ENCODE measurements at places on chromosomes 1 and 21. TPM values are rescaled to one million over a fixed set of nuclear protein-coding genes. Genes with fewer than 3 reads are reported as not detected.
A peak's percentile ranks its signal among the peaks of the same experiment; 100 is the strongest.

The LCE1D gene
- total RNA-seq: not detected

GRCh38 chr1:30822966-30823581 is 65.5 kb upstream of the LAPTM5 start:
- H3K36me3 ChIP-seq: no peaks in the 10 kb centered on the region
- peak overlapping the region; percentile 99 for H3K27ac ChIP-seq
- H3K27me3 ChIP-seq: peaks cover 14% of the 10 kb centered on the region
- DNase-seq: no peak
- peak overlapping the region; percentile 5 for H3K4me3 ChIP-seq

GRCh38 chr1:187383366-187383765 is 554.6 kb downstream of the PLA2G4A start:
- no peak for DNase-seq
- no peaks in the 10 kb centered on the region for H3K36me3 ChIP-seq
- no peak overlapping the region for H3K4me3 ChIP-seq
- no peaks in the 10 kb centered on the region for H3K4me1 ChIP-seq
- H3K27ac ChIP-seq: no peak overlapping the region

- peaks cover 29% of the 10 kb centered on the region for H3K36me3 ChIP-seq
- no peak overlapping the region for H3K27ac ChIP-seq
- no peaks in the 10 kb centered on the region for H3K27me3 ChIP-seq
- no peak for DNase-seq
These were observed 1.6 kb upstream of the MOV10 start for GRCh38 chr1:112672842-112673241.

DNA sequence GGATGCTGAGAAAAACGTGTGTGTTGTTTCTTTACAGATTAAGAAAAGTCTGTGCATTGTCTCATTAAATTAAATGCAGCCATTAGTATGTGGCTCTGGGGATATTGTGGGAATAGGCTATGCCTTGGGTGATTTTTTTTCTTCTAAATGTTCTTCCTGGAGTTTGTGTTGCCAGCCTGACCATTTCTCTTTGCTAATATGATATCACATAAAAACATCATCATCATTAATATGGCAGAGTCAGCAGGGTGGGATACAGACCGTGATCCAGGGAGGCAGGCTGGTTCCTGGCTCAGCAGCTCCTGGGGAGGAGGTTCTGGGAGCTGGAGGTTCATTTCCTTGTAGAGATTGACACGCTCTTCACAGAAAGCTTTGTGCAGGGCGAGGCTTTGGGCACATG is 60.7 kb upstream of the SELENON start:
- H3K36me3 ChIP-seq: no peaks in the 10 kb centered on the region
- no peak for DNase-seq
- no peak overlapping the region for H3K27ac ChIP-seq

The NEXN gene
- 8.2 TPM for total RNA-seq

- no peak for DNase-seq
- peak overlapping the region; percentile 73 for H3K4me3 ChIP-seq
- H3K4me1 ChIP-seq: peaks cover 13% of the 10 kb centered on the region
- peaks cover 4% of the 10 kb centered on the region for H3K27me3 ChIP-seq
- H3K36me3 ChIP-seq: no peaks in the 10 kb centered on the region
- H3K27ac ChIP-seq: no peak overlapping the region
These were observed 250 bp downstream of the F5 start for GRCh38 chr1:169586067-169586394.

The MRAP gene
- total RNA-seq: not detected

The MFAP2 gene
- 459 TPM for total RNA-seq

DNA sequence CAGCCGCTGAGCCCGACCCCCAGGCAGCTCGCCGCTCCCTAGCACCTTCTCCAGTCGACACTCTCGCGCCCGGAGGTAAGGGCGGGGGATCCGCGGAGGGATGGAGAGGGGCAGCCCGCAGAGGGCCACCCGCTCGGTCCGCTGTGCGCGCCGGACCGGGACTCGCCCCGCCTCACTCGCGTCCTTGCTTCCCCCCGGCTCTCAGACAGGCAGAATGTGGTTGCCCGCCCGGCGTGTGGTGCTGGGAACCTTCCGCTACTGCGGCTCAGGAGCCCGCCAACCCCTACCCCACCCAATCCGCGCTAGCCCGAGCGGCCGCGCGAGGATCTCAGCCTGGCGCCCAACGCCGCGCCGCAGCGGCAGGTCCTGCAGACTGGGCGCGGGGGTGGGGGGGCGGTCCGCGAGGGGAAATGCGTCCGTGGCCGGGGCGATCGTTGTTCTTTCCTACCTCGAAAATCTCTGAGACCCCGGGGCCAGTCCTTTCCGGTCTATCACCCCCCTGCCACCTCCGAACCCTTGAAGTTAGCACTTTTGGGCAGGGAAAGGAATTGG is 404 bp downstream of the LRRC8C start:
- H3K27ac ChIP-seq: no peak overlapping the region
- H3K4me3 ChIP-seq: peak overlapping the region; percentile 88
- peak; percentile 65 for DNase-seq
- H3K36me3 ChIP-seq: no peaks in the 10 kb centered on the region
- peaks cover 58% of the 10 kb centered on the region for H3K27me3 ChIP-seq

The F13B gene
- not detected for total RNA-seq

DNA sequence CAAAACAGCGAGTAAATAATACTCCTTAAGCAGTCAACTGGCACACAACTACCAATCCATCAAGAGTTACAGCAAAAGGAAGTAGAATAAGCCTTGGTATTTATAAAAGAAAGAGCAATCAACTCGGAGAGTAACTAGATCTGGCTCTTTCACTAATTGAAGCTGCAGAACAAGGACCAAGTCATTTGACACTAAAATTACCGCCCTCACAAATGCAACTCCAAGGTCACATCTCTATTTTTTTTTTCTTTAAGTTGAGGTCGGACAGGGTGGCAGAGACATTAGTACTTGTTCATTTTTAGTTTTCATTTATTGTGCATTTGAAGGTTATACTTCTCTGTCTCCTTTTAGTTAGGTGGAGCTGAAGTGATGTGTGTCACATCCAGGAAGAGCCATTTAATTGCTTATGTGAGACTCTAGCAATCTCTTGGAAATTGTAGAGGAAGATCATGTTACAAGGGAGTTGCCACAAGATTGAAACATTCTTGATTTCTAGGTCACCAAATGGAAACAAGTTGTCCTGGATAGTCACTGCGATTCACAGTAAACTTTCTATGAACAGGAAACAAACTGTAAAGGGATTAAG is 138.1 kb upstream of the ADAMTS5 start:
- H3K4me1 ChIP-seq: peaks cover 47% of the 10 kb centered on the region
- no peak overlapping the region for H3K4me3 ChIP-seq
- no peaks in the 10 kb centered on the region for H3K27me3 ChIP-seq
- H3K36me3 ChIP-seq: peaks cover 3% of the 10 kb centered on the region
- DNase-seq: no peak

- H3K4me1 ChIP-seq: peaks cover 14% of the 10 kb centered on the region
- H3K27ac ChIP-seq: no peak overlapping the region
- no peak overlapping the region for H3K4me3 ChIP-seq
- H3K27me3 ChIP-seq: no peaks in the 10 kb centered on the region
- no peak for DNase-seq
These were observed 19.2 kb downstream of the CAPZB start for GRCh38 chr1:19466112-19466561.

DNA sequence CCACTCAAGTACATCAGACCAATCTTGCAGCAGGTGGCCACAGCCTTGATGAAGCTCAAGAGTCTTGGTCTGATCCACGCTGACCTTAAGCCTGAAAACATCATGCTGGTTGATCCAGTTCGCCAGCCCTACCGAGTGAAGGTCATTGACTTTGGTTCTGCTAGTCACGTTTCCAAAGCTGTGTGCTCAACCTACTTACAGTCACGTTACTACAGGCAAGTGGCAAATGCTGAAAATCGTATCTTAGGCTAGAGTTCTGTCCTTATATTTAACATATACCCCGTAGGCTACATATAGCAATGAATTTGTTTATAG is 12.1 kb downstream of the HIPK1 start:
- no peak overlapping the region for H3K27ac ChIP-seq
- no peaks in the 10 kb centered on the region for H3K27me3 ChIP-seq
- H3K4me3 ChIP-seq: no peak overlapping the region
- H3K36me3 ChIP-seq: peaks cover 31% of the 10 kb centered on the region
- no peak for DNase-seq

- H3K36me3 ChIP-seq: no peaks in the 10 kb centered on the region
- peaks cover 25% of the 10 kb centered on the region for H3K27me3 ChIP-seq
- H3K4me3 ChIP-seq: no peak overlapping the region
These were observed 346.8 kb downstream of the BRINP2 start for GRCh38 chr1:177517546-177517945.

The CASP9 gene
- 23.0 TPM for total RNA-seq

DNA sequence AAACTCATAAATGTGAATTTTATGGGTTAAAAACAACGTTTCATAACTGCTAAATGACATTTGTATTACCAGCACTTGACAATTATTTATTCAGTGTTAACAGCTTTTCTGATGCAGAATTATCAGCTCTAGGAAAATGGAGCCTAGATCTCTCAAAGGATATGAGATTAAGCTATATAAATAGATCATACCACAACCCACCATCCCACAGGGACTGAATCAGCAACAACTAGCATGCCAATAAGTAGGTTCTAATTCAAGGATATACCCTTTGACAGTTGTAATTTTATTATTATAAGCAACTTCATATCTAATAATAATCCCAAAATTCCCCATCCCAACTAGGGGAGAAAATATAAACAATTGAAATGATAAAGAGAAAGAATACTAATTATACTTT is 275.4 kb upstream of the RGS18 start:
- peaks cover 1% of the 10 kb centered on the region for H3K27me3 ChIP-seq
- no peak overlapping the region for H3K27ac ChIP-seq
- no peaks in the 10 kb centered on the region for H3K36me3 ChIP-seq
- H3K4me1 ChIP-seq: no peaks in the 10 kb centered on the region
- no peak for DNase-seq

The CELA3B gene
- total RNA-seq: not detected

GRCh38 chr1:159839116-159839849 is 12.6 kb downstream of the SLAMF8 start:
- peaks cover 2% of the 10 kb centered on the region for H3K36me3 ChIP-seq
- no peak overlapping the region for H3K4me3 ChIP-seq
- H3K27ac ChIP-seq: no peak overlapping the region
- peaks cover 9% of the 10 kb centered on the region for H3K4me1 ChIP-seq
- peaks cover 2% of the 10 kb centered on the region for H3K27me3 ChIP-seq

- H3K4me1 ChIP-seq: no peaks in the 10 kb centered on the region
- no peak for DNase-seq
- no peaks in the 10 kb centered on the region for H3K36me3 ChIP-seq
- no peak overlapping the region for H3K4me3 ChIP-seq
- peaks cover 26% of the 10 kb centered on the region for H3K27me3 ChIP-seq
These were observed 16.2 kb downstream of the ACTRT2 start for GRCh38 chr1:3037281-3038040.

The TBX19 gene
- 2.6 TPM for total RNA-seq

GRCh38 chr1:100926240-100926639 is 30.4 kb downstream of the SLC30A7 start:
- H3K4me1 ChIP-seq: peaks cover 15% of the 10 kb centered on the region
- H3K36me3 ChIP-seq: peaks cover 21% of the 10 kb centered on the region
- H3K27me3 ChIP-seq: no peaks in the 10 kb centered on the region
- DNase-seq: no peak
- no peak overlapping the region for H3K27ac ChIP-seq

DNA sequence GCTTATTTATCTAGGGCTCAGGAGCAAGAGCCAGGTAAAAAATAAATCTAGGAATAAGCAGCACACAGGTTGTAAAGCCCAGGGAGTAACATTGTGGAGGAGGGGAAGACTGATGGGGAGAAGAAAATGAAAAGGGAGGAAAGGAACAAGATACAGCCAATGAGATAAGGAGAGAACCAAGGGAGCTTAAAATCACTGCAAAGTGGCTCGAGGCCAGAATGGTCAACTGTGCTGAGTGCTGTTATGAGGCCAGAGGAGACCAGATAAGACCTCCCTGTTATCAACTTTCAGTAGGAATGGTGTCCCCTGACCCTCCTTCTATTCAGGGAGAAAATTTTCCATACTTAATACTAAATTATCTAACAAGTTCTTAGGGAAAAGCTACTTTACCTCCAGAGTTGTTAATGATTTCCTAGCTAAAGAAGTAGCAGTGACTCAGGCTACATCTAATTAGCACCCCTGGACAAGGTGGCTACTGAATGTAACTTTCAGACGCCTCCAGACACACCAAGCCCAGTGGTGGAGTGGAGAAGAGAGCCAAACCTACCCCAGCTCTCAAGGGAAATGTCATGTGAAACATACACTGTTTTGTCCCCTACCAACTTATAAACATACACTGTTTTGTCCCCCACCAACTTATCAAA is 25.5 kb downstream of the ENAH start:
- H3K4me3 ChIP-seq: no peak overlapping the region
- peak overlapping the region; percentile 72 for H3K27ac ChIP-seq
- no peak for DNase-seq
- peaks cover 53% of the 10 kb centered on the region for H3K4me1 ChIP-seq

DNA sequence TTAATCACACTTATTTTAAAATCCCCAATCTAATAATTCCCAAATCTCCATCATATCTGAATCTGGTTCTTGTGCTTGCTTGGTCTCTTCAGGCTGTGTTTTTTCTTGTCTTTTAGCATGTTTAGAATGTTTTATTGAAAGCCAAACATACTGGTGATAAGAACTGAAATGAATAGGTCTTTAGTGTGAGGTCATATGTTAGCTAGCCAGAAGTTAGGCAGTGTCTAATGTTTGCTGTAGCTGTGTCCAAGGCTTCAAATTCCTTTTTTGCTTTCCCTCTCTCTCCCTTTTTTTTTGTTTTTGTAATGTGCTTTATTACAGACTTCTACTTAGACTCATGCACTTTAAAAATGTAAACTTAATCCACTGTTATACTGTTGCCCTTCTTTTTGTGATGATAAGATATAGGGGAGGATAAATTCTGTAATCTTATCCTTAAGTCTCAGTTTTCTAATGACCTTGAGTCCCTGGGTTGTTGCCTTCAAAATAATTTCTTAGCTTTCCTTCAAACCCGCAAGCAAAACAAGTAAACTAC is 725.1 kb downstream of the BRINP3 start:
- peak overlapping the region; percentile 31 for H3K27ac ChIP-seq
- no peaks in the 10 kb centered on the region for H3K36me3 ChIP-seq
- DNase-seq: no peak
- peaks cover 11% of the 10 kb centered on the region for H3K4me1 ChIP-seq
- H3K27me3 ChIP-seq: no peaks in the 10 kb centered on the region

The MRPS15 gene
- 55.5 TPM for total RNA-seq

Data from mesothelial cell of epicardium (in vitro differentiated cells).